ENCODE measurements at places on chromosomes 11 and 22.

GRCh38 chr11:128896356-128896755, 5.2 kb downstream of the KCNJ5 start:
- DNase-seq = no peak

DNA sequence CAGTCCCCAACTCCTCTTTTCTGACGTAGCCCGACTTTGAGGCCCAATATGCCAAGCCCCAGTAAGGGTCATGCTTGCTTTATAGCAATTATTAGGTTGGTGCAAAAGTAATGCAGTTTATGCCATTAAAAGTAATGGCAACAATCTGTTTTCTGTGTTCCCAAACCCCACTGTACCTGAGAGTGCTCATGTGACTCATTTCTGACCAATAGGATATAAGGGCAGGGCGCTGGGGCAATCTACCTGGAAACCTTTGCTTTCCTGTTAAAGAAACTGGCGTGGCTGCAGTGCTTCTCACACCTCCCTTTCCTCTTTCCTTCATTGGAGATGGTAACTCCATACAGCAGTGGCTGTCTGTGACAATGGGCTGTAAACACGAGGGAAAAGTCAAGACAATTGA, 78.9 kb upstream of the MPPED2 start:
- DNase-seq = no peak

DNA sequence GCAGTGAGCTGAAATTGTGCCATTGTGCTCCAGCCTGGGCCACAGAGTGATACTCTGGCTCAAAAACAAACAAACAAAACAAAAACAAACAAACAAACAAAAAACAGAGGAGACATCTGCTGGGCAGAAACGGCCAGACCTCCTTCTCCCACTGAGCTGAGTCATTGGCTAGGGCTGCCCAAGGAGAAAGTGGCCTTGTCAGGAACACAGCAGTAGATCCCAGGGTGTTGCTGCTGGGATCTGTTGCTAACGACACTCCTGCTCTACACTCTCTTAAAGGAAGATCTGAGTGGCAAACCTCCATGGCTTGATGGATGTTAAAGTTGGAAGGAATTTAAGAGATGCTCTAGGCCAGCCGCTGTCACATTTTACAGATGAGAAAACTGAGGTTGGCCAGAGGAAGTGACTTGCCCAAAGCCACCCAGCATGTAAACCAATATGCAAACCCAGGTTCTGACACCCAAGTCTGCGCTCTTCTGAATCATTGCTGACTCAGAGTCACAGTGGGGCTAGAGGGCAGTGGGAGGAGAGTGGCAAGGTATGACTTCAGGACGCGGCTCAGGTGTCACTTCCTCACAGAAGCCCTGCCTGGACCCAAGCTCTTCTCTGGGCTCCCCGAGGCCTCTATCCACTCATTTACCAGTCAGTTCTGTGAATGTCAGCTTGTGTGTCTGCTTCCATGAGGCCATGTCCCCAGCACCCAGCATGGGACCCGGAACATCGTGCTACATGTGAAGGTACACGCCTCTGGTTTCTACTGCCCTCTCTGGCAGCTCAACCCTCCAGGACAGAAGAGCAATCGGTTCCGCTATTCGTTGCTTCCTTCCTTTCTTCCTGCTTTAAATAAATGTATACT, 11.3 kb upstream of the GDPD5 start:
- no peak for DNase-seq

- no peak for DNase-seq
Observed at GRCh38 chr11:27022659-27023251, 17.9 kb upstream of the BBOX1 start.

- DNase-seq = no peak
Observed at GRCh38 chr11:6397636-6398035, 7.4 kb downstream of the SMPD1 start.

DNA sequence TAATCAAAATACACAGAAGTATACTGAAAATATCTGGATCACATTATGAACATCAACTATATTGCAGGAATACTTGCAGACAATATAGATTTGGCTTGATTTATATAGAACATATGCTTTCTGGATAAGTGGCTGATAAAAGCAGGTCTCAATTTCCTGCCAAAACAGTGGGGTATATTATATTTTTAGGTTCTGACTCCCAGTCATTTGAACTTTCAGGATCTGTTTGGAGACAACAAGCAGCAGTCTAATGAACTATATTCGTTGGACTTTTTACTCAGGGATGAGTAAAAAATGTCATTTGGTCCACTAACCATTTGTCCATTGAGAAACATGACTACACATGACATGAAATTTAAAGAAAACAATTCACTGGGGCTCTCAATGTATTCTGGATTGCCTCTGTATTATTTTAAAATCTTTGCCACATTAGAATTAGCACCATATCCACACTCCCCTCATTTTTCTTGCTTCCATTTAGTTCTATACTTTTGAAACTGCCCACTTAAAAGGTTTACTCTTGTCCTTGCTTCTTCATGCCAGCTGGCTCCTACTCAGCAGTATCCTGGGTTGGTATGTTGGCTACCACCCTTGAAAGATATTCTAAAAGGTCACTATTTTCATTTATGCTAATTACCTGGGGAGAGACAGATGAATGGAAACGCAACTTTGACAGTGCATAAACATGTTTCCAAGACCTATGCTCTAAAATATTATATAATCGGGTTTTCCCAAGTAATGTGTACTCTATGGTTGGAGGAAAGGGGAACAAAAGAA, 153.0 kb downstream of the APOL5 start:
- DNase-seq = no peak

DNA sequence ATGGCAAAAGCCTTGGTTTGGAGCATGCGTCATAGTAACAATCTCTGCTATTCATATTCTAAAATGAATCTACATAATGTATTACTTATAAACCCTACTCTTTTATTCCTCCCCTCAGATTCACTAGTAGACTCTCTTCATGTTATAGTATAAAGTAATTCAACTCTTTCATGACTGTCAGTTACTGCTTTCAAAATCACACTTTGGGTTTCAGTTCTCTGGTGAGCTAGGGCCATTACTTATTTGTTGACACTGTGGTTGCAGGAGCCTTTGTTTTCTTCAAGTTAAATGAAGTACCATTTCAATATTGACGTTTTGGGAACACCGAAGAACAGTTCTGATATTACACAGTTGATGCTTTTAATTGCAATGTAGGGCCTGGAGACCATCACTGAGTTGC, 378.4 kb downstream of the DDX10 start:
- DNase-seq = no peak

- DNase-seq = no peak
Observed at GRCh38 chr11:1017269-1018005, 19.1 kb downstream of the MUC6 start.

- peak; percentile 84 for DNase-seq
Observed at GRCh38 chr22:46054091-46055073, 77.4 kb upstream of the WNT7B start.

DNA sequence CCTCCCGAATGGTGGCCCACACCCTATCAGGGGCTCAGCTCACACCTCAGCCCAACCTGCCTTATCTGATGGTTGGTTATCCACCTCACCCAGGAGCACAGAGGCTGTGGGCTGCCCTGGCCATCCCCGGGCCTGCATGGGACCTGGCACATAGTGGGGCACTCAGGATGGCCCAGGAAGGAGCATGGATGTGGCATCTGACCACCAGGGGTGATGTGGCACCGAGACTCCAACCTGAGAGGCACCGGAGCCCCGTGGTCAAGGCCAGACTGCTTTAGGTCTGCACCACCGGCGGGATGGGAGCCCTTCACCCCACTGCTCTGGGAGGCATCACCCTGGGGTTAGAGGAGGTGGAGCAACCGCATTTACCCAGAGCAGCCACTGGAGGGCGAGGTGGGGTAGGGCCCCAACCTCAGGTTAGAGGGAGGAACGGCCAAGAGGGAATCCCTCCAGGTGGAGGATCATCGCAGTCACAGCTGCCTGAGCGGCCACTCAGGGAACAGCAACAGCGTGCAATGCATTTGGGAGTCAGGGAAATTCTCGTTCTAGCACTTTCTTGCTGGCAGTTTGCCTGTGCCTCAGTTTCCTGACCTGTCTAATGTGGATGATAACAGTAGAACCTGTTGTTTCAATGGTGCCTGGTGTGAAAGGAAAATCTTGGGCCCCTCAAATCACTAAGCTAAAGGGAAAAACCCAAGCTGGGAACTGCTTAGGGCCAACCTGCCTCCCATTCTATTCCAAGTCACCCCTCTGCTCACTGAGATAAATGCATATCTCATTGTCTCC, 52.9 kb upstream of the CARS1 start:
- DNase-seq = no peak

DNA sequence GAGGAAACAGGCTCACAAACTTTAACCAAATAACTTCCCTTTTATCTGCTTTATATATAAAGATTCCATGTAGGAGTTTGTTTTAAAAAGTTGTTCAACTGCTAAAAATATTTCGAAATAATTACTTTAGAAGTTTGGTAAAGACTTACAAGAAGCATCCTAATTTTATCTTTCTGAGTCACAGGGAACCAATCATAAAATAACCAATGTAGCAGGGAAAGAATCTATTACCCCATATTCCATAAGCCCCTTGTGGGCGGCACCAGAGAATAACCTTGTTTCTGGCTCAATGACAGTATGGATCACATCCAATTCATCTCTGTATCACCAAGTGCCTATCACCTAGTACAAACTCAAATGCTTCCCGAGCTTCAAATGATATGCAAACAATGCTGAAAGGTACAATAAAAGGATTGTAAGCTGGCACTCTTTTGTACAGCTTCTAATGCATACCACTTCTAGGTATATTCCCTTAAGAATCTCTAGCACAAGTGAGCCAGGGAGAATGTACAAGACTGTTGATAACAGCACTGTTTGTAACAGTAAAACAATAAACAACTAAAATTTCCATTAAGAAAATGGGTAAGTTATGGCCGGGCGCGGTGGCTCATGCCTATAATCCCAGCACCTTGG, 158.4 kb downstream of the ATG16L2 start:
- DNase-seq = no peak

DNA sequence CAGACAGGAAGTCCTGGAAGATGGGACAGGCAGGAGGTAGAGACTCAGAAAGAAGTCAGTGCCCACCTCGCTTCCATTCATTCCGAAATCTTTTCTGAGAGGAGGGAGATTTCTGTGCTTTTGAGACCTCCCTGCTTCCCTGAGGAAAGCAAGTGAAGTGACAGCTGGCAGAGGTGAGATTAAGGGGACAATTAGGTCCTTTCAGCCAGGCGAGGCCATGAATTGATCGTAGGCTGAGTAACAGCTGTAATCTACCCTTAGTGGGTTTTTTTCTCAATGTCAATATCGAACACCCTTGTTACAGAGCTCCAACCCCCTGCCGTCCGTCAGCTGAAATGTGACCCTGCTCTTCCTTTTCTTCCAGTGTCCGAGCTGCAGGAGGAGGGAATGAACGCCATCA, 96.0 kb downstream of the PARVA start:
- DNase-seq = no peak

DNA sequence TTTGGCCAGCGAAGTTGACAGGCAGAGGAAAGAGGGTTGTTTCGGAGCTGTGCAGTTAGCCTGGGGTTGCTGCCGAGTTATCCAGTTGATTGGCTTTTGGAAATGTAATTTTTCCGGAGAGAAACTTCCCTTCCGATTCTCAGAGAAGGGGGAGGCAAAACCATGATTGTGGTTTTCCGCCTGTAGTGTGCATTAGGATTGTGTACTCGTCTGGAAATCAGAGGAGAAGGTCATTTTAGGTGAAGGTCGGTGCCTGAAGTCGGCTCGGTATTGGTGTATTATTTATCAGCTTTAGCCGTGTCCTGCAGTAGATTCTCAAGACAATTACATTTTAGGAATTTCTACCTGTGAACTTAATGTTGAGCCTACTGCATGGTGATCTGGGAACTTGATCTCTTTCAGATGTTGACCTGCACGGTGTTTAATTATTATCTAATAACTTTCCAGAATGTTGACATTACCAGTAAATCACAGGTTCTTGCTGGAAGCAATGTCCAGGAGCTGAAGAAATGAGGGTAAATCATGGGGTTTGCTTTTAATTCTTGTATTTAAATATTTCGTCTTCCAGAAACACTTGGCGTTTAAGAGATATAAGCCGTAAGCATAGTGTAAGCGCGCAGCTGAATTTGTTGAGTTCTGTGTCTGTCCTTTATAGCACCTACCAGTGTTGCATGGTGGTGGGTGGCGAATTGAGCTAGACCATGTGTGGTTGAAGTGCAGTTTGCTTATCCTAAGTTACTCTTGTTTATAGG, 1.3 kb downstream of the ARHGEF12 start:
- DNase-seq = no peak

DNA sequence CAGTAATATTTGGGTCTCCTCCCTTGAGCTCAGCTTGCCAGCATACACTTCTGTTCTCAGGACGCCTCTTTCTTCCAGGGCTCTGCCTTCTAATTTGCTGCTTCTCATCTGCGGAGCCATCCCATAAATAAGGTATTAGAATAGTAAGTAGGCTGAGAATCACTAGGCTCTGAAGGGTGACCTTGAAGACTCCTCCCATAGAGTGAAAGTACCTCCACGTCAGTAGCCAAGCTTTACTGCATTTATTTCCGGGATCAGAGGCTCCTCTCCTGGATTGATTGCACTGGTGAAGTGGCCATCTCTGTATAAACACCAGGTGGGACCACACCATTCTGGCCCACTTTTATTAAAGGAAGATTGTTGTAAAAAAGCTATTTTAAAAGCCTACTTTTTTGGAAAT, 315.5 kb downstream of the FAT3 start:
- no peak for DNase-seq

DNA sequence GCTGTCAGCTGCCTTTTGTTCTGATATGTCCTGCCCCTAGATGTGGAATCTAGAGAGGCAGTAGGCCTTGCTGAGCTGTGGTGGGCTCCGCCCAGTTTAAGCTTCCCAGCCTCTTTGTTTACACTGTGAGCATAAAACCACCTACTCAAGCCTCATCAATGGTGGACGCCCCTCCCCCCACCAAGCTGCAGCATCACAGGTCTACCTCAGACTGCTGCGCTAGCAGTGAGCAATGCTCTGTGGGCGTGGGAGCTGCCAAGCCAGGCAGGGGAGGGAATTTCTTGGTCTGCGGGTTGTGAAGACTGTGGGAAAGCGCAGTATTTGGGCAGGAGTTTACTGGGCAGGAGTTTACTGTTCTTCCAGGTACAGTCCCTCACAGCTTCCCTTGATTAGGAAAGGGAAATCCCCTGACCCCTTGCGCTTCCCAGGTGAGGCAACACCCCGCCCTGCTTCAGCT, 98.5 kb downstream of the SMCO4 start:
- DNase-seq = no peak

GRCh38 chr22:34800260-34800980, 265.5 kb upstream of the ISX start:
- peak; percentile 24 for DNase-seq

Data from MG63 (cell line).